Motor neuron (in vitro differentiated cells): ENCODE measurements at places on chromosomes 6 and 20. TPM values are rescaled to one million over a fixed set of nuclear protein-coding genes. Genes with fewer than 3 reads are reported as not detected.

Gene NUP43
- 20.3 and 22.3 TPM in 2 replicates for total RNA-seq

Gene PRKN
- 3.2 and 3.7 TPM in 2 replicates for total RNA-seq

Gene WFDC10B
- total RNA-seq: not detected in 2 replicates

Gene CLVS2
- 11.7 and 12.5 TPM in 2 replicates for total RNA-seq

Gene PTGIS
- total RNA-seq: 1.3 and 2.2 TPM in 2 replicates

GRCh38 chr6:92111386-92111785 is 1308.0 kb downstream of the EPHA7 start:
- no peak for ATAC-seq

DNA sequence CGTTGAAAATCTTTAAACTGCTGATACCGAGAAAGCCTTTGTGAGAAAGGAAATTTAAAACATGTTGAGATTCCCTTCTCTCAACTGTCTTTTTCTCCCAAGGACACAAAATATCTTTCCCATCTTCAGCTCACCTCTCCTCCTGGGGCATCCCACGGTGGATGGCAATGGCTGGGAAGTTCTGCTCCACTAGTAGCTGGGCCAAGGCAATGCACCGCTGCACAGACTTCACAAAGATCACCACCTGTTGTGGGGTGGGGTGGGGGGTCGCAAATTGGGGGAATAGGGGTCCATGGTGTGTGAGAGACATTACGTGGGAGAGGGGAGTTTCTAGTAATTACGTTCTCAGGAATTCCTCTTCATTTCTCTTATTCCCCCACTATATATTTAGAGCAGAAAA is 2.4 kb downstream of the MCCD1 start:
- no peak for ATAC-seq

GRCh38 chr6:1705183-1705582 is 95.5 kb downstream of the FOXC1 start:
- no peak for ATAC-seq

DNA sequence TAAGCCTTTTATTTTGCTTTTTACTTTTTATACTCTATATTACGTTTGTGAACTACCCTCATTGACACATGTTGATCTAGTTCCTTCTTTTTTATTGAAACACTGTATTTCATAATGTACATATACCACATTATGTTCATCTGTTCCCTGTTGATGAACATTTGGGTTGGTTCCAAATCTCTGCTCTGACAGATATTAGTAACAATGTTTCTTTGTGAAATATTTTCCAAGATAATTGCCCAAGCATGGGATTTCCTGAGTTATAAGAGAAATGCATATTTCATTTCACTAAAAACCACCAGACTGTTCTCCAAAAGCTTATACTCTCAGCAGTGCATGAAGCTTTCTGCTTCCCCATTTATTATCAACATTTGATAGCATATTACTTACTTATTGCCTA is 44.2 kb upstream of the TNFRSF21 start:
- ATAC-seq: no peak

GRCh38 chr20:59414936-59415623 is 114.7 kb downstream of the EDN3 start:
- ATAC-seq: peak; percentile 36

GRCh38 chr6:31971279-31971992 is 502 bp downstream of the DXO start:
- no peak for ATAC-seq

DNA sequence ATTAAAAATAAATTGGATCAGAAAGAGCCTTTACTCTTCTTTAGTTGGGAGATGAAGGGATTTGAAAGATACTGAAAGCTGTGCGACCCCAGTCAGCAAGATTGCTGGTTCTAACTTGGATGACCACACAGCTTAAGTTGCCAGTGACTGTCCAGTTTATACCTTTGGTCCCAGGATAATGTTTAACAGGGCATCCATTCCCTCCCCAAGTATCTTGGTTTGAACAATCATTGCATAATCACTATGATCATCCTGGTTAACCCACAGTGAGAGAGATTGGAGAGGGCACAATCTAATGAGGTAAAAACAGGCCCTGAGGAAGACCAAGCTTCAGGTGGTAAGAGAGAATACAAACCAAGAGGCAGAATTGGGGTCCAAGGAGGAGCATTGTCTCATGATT is 798.3 kb downstream of the MAFB start:
- no peak for ATAC-seq

GRCh38 chr6:140644017-140644416 is 1269.6 kb upstream of the CITED2 start:
- ATAC-seq: no peak

- ATAC-seq: peak; percentile 40
Measured at GRCh38 chr6:71082033-71082650, 125.3 kb upstream of the B3GAT2 start.

GRCh38 chr6:130240232-130240631 is 17.5 kb upstream of the SAMD3 start:
- no peak for ATAC-seq

- no peak for ATAC-seq
Measured at GRCh38 chr6:119241111-119241465, 108.5 kb downstream of the MAN1A1 start.
